ENCODE measurements at places on chromosomes 4 and X. TPM values are rescaled to one million over a fixed set of nuclear protein-coding genes. Genes with fewer than 3 reads are reported as not detected.
A peak's percentile ranks its signal among the peaks of the same experiment; 100 is the strongest.

GRCh38 chr4:53816561-53816960 is 225.3 kb upstream of the LNX1 start:
- peaks cover 4% of the 10 kb centered on the region for H3K4me1 ChIP-seq
- H3K4me3 ChIP-seq, result no peak overlapping the region
- H3K27me3 ChIP-seq, result no peaks in the 10 kb centered on the region
- no peak for DNase-seq

GRCh38 chr4:26003056-26003455 is 89.0 kb downstream of the SMIM20 start:
- H3K27me3 ChIP-seq, result peaks cover 14% of the 10 kb centered on the region
- peaks cover 4% of the 10 kb centered on the region for H3K4me1 ChIP-seq
- H3K36me3 ChIP-seq, result no peaks in the 10 kb centered on the region
- no peak overlapping the region for H3K4me3 ChIP-seq
- DNase-seq, result no peak
- no peak overlapping the region for H3K27ac ChIP-seq

The GLOD5 gene
- total RNA-seq, result not detected

GRCh38 chr4:41465146-41465761 is 72.7 kb upstream of the LIMCH1 start:
- H3K27ac ChIP-seq, result no peak overlapping the region
- no peak overlapping the region for H3K4me3 ChIP-seq
- H3K36me3 ChIP-seq, result no peaks in the 10 kb centered on the region
- H3K27me3 ChIP-seq, result peaks cover 9% of the 10 kb centered on the region
- H3K4me1 ChIP-seq, result no peaks in the 10 kb centered on the region

The ETFDH gene
- total RNA-seq, result 23.0 TPM

DNA sequence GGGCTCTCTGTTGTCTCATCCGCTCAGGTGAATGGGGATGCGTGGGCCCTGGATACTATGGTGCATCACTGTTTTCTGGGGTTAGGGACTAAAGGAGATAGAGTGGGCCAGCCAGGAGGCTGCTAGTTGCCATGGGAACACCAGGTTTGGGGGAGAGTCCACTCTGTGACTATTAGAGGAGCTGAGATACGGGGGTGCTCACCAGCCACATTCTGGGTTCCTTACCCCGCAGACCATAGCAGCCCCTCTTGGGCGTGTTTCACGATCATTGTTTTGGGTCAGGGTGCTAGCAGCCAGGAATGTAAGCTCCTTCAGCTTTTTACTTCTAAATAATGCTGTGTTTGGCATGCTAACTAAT is 4.6 kb downstream of the EFNB1 start:
- H3K4me1 ChIP-seq, result peaks cover 23% of the 10 kb centered on the region
- H3K27ac ChIP-seq, result no peak overlapping the region
- H3K4me3 ChIP-seq, result no peak overlapping the region
- H3K36me3 ChIP-seq, result no peaks in the 10 kb centered on the region
- DNase-seq, result no peak

- no peak for DNase-seq
- no peak overlapping the region for H3K4me3 ChIP-seq
- H3K36me3 ChIP-seq, result peaks cover 2% of the 10 kb centered on the region
- no peaks in the 10 kb centered on the region for H3K4me1 ChIP-seq
Observed at GRCh38 chr4:95563638-95564337, 15.0 kb upstream of the UNC5C start.

- no peak overlapping the region for H3K4me3 ChIP-seq
- H3K27me3 ChIP-seq, result peaks cover 18% of the 10 kb centered on the region
- peaks cover 1% of the 10 kb centered on the region for H3K36me3 ChIP-seq
- H3K4me1 ChIP-seq, result peaks cover 4% of the 10 kb centered on the region
- H3K27ac ChIP-seq, result no peak overlapping the region
- DNase-seq, result no peak
Observed at GRCh38 chr4:67332627-67333026, 212.7 kb downstream of the CENPC start.

The TRPC5OS gene
- not detected for total RNA-seq

DNA sequence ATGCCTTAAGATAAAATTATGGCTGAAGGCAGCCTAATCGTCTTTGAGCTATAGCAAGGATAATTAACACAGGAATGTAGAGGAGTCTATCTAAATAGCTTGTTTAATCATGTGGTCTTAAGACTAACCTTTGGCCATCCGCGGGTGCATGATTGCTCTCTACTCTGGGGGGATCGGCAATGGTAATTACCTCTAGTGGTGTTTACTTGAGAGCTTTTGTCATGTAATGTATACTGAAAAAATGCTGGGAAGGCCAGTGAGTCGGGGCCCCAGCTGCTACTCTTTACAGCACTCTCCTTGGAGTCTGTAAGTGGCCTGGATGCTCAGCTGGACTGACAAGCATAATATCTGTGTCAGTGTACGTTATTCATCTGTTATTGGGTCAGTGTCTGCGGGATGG is 65.5 kb upstream of the GNPDA2 start:
- no peak overlapping the region for H3K27ac ChIP-seq
- DNase-seq, result no peak
- H3K4me1 ChIP-seq, result no peaks in the 10 kb centered on the region
- H3K27me3 ChIP-seq, result peaks cover 3% of the 10 kb centered on the region
- H3K4me3 ChIP-seq, result no peak overlapping the region

The FGFR3 gene
- total RNA-seq, result 4.3 TPM

- no peaks in the 10 kb centered on the region for H3K36me3 ChIP-seq
- peak overlapping the region; percentile 92 for H3K4me3 ChIP-seq
- H3K27ac ChIP-seq, result peak overlapping the region; percentile 83
- peaks cover 23% of the 10 kb centered on the region for H3K4me1 ChIP-seq
- DNase-seq, result peak; percentile 74
Observed at GRCh38 chrX:132022198-132022966, 720 bp upstream of the STK26 start.

The MAOB gene
- total RNA-seq, result 3.2 TPM

The SULT1E1 gene
- total RNA-seq, result 1.9 TPM

The DUSP21 gene
- total RNA-seq, result not detected

The RAB41 gene
- not detected for total RNA-seq

The PLP1 gene
- total RNA-seq, result 1.2 TPM

GRCh38 chr4:33369446-33369845 is 2649.3 kb downstream of the PCDH7 start:
- no peak overlapping the region for H3K4me3 ChIP-seq
- H3K27ac ChIP-seq, result peak overlapping the region; percentile 30
- H3K36me3 ChIP-seq, result peaks cover 1% of the 10 kb centered on the region
- peaks cover 5% of the 10 kb centered on the region for H3K4me1 ChIP-seq
- no peak for DNase-seq

GRCh38 chr4:76697129-76697803 is 200.7 kb downstream of the SOWAHB start:
- DNase-seq, result no peak
- peaks cover 2% of the 10 kb centered on the region for H3K36me3 ChIP-seq
- no peaks in the 10 kb centered on the region for H3K27me3 ChIP-seq
- H3K4me3 ChIP-seq, result no peak overlapping the region
- peaks cover 30% of the 10 kb centered on the region for H3K4me1 ChIP-seq

The ABCE1 gene
- 48.8 TPM for total RNA-seq

DNA sequence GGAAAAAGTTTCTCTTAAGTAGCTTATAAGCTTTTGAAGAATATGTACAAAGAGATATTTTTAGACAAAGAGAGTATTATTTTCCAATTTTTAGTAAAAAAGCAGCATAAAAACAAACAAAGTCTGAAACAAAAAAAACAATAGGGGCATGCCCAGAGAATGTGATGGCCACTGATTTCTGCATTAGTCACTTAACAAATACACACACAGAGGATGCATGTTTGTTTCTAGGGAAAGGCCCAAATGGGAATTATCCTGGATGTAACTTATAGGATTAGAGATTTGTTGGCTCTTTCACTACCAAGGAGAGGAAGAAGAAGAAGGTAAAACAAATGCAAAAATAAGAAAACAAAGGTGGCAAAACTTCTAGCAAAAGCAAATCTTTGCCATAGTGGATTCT is 95.9 kb upstream of the SCOC start:
- H3K27me3 ChIP-seq, result no peaks in the 10 kb centered on the region
- DNase-seq, result no peak
- no peak overlapping the region for H3K4me3 ChIP-seq
- no peaks in the 10 kb centered on the region for H3K36me3 ChIP-seq
- H3K27ac ChIP-seq, result no peak overlapping the region

DNA sequence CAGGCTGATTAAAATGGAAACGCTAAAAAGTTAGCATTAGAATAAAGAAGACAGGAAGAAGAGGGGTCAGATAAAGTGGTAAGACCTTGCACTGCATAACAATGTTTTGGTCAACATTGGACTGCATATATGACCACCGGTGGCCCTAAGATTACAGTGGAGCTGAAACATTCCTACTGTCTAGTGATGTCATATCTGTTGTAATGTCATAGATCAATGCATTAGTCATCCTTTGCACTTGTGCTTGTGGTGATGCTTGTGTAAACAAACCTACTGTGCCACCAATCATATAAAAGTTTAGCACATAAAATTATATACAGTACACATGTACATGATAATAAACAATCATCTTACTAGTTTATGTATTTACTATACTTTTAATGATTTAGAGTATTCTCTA is 73.0 kb downstream of the TMEM165 start:
- no peak for DNase-seq
- peaks cover 6% of the 10 kb centered on the region for H3K36me3 ChIP-seq
- H3K4me1 ChIP-seq, result no peaks in the 10 kb centered on the region
- H3K4me3 ChIP-seq, result no peak overlapping the region
- no peak overlapping the region for H3K27ac ChIP-seq
- H3K27me3 ChIP-seq, result no peaks in the 10 kb centered on the region

DNA sequence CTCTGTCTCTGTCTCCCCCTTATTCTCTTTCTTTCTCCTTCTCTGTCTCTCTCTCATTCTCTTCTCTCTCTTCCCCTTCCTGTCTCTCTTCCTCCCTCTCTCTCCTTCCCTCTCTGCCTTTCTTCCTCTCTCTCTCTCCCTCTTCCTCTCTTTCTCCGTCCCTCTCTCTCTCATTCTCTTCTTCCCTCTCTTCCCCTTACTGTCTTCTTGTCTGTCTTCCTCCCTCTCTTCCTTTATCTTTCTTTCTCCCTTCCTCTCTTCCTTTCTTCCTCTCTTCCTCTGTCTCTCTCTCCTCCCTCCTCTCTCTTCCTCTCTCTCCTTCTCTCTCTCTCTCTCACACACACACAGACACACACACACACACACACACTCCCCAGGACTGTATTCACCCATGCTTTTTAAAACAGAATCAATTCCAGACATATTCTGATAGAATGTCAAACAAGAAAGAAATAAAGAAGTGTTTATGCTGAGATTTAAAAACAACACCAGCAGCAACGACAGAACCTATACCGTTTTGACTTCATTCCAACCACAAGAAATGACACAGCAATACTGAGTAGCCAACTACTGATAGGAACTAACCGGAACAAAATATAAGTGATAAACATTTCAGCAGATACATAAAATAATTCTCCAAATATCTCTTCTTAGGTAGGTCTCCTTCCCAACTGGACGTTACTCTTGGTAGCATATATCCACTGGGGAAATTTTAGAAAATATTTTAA is 296.7 kb downstream of the ASMT start:
- H3K27ac ChIP-seq, result no peak overlapping the region
- peaks cover 13% of the 10 kb centered on the region for H3K27me3 ChIP-seq
- H3K36me3 ChIP-seq, result no peaks in the 10 kb centered on the region

GRCh38 chr4:1296324-1297022 is 6.8 kb downstream of the MAEA start:
- peaks cover 2% of the 10 kb centered on the region for H3K36me3 ChIP-seq
- DNase-seq, result no peak
- H3K4me1 ChIP-seq, result peaks cover 36% of the 10 kb centered on the region
- H3K27me3 ChIP-seq, result no peaks in the 10 kb centered on the region
- no peak overlapping the region for H3K4me3 ChIP-seq

The NSG1 gene
- not detected for total RNA-seq

- H3K4me1 ChIP-seq, result no peaks in the 10 kb centered on the region
- no peak overlapping the region for H3K4me3 ChIP-seq
Observed at GRCh38 chr4:40562208-40562607, 67.5 kb downstream of the RBM47 start.

The FOXR2 gene
- not detected for total RNA-seq

DNA sequence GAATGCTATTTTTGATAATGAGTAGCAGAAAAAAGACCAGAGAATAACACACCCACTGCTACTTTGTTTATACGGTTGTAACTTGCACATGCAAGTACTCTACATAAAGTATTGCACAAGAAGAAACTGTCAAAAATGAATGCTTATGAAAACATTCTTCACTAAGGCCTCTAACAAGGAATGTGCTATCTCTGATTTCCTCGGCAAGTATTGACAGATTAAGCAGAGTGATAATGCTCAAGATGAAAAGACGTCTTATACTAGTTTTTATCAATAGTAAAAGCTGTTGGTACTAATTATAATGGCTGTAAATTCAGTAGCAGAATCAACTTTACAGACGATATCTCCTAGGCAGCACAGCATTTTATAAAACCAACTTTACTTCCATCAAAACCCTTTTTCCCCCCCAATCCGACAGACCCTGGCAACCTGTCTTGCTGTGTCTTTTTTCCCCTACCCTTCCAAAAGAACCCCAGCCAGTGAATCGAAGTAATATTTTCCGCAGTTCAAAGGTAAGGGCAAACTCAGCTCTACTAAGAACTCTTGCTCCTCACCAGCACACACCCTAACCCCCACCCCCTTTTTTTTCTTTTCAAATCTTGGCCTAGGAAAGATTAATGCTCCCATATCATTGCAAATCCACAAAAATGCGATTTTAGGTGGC is 1.5 kb downstream of the FRYL start:
- DNase-seq, result no peak
- H3K4me3 ChIP-seq, result peak overlapping the region; percentile 84
- H3K27me3 ChIP-seq, result no peaks in the 10 kb centered on the region
- H3K27ac ChIP-seq, result peak overlapping the region; percentile 76

The MAGEA2 gene
- not detected for total RNA-seq

The C4orf50 gene
- not detected for total RNA-seq

DNA sequence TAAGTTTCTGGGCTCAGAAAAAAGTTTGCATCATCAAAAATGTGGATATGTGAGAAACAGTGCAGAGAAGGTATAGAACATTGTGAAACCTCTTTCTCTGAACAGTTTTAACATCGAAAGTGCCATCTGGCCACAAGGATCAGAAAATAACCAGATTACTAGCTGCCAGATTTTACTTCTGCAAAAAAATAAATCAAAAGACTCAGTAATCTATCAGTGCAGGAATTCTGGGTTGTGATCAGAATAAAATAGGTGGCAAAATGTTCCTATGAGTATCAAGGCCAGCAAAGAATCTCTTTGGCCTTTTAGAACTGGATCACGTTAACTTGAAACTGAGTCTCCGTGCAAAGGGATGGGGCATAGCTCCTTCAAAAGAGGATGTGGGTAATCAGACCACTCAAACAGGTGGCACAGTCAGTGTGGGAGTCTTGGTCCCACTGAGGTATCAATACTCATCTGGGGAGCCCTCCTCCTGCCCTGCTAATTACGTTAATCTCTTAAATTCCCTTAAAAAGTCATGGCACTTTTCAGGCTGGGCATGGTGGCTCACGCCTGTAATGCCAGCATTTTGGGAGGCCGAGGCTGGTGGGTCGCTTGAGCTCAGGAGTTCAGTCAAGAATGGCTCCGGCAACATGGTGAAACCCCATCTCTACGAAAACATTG is 26.7 kb upstream of the RBM47 start:
- H3K27ac ChIP-seq, result no peak overlapping the region
- H3K4me3 ChIP-seq, result no peak overlapping the region
- no peaks in the 10 kb centered on the region for H3K36me3 ChIP-seq
- no peak for DNase-seq

Data from chondrocyte (in vitro differentiated cells).